H1 (cell line): ENCODE measurements at places on chromosomes 2 and 18.

DNA sequence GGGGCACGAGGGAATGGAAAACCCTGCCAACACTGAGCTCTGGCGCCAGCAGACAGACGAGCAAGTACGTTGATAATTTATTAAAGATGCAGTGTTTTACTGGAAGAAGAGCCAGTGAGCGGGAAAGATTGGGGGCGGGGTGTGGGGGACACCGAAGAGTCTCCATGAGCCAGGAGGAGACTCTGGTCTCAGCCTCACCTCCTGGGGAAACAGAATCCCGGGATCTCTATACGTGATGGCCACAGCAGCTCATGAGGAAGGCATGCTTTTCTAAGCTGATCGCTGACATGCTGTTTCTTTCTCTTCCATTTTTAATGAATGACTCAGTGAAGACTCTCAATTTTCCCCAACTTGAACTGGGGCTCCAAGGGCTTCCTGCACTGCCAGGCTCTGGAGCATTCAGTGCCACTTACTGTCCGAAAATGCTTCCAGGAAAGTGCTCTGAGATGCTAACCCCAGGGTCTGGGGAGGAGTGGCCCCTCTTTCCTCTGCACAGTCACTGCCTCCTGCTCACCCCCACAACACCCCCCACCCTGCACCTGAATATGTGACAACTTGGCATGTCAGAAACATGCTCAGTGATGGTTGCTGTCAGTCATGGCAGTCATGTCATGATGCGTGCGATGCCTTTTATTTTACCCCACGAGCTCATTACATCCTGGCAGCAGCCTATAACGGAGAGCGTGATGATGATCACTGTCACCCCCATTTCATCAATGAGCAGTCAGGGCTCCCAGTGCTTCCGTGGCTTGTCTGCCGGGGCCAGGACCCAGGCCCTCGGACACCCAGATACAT, 164.2 kb upstream of the CAPN13 start:
- no peak overlapping the region for H3K27ac ChIP-seq
- DNase-seq: no peak
- H3K27me3 ChIP-seq: no peaks in the 10 kb centered on the region
- H3K4me3 ChIP-seq: no peak overlapping the region

DNA sequence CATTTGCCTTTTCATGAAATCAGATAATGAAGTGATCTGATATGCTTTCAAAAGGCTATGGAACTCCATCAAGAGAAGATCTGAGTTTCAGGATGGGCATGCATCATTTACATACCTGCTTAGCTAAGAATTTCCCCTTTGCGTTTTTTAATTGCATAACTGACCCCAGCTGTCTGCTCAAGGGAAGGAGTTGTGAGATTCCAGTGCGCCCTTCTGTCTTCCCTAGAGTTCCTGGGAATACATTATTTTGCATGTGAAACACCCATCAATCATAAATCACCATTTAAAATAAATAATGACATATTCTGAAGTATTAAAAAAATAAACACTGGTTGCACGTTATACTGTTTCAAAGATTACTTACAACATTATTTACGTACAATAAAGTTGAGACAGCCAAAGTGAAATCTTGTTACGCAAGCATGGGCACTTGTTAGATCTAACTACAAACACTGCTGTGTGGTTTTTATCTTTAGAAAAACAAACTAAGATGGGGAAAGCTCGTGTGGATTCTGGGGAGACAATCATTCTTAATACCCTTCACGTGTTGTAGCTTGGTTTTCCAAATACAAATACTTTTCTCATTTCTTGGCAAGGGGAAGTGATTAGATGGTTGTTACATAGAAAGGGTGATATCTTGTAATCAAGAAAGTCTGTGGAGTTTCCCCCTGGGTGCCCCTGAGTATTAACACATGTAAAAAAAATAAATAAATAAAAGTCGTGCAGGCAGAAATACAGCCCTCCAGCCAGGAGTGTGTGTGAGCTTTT, 125.7 kb upstream of the LMAN1 start:
- no peaks in the 10 kb centered on the region for H3K36me3 ChIP-seq
- H3K4me3 ChIP-seq: no peak overlapping the region
- no peak for DNase-seq
- no peak overlapping the region for H3K27ac ChIP-seq
- H3K4me1 ChIP-seq: no peaks in the 10 kb centered on the region

GRCh38 chr2:127469974-127470373, 51.7 kb downstream of the PROC start:
- H3K27me3 ChIP-seq: no peaks in the 10 kb centered on the region
- H3K4me1 ChIP-seq: no peaks in the 10 kb centered on the region
- no peak overlapping the region for H3K4me3 ChIP-seq

GRCh38 chr2:232335859-232336215, 42.7 kb upstream of the ALPP start:
- no peak for DNase-seq
- H3K4me3 ChIP-seq: no peak overlapping the region
- H3K36me3 ChIP-seq: no peaks in the 10 kb centered on the region
- no peaks in the 10 kb centered on the region for H3K4me1 ChIP-seq
- H3K27me3 ChIP-seq: no peaks in the 10 kb centered on the region
